ENCODE measurements at places on chromosomes 7 and 10.

GRCh38 chr10:122847782-122848604 is 2.3 kb upstream of the CUZD1 start:
- DNase-seq = no peak

GRCh38 chr10:52568309-52568708 is 204.3 kb downstream of the MBL2 start:
- DNase-seq = no peak

GRCh38 chr7:155803418-155804376 is 8.6 kb downstream of the SHH start:
- no peak for DNase-seq

DNA sequence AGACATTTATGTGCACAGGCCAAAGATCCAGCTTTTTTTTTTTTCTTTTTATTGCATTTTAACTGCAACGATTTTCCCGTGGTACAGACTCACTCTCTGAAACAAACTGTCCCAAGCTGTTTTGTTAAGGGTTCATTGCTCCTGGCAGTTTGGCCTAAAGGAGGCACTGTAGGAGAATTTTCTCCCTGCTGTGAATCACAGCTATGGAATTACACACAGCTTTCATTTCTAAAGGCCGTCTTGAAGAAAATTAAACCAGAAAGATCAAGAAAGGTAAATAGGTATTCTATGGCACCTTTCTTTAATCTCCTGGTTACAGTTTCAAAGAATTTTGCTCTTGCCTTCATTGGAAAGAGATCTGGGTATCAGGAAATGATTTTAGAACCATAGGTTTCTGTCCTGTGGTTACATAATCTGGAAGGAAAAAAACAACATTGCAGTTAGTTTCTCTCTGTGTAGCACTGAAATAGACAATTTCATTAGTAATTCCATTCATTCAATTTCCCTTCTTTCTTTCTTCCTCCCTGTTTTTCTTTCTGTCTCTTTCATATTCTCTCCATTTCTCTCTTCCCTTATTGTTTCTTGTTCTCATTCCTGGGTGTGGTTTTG is 51.2 kb downstream of the PDK4 start:
- DNase-seq = no peak

- no peak for DNase-seq
These were observed 867.5 kb downstream of the NRG3 start for GRCh38 chr10:82742478-82742877.

DNA sequence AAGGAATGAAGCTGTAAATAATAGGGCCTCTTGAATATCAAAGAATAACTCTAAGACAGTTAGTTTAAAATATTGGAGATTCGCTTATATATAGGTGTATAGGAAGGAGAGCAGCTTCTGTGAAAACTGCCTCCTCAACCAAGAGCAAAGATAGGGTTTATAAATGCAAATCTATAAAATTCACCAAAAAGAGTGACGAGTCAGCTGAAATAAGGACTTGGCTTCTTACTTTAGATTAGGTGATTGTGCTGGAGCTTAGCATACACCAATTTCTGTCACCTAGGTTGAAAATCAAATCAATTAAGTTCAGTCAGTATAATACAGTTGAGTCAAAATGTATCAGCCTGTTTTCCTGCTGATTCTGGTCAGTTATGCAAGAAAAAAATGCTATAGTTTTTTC is 113.8 kb upstream of the SGCE start:
- DNase-seq = no peak

DNA sequence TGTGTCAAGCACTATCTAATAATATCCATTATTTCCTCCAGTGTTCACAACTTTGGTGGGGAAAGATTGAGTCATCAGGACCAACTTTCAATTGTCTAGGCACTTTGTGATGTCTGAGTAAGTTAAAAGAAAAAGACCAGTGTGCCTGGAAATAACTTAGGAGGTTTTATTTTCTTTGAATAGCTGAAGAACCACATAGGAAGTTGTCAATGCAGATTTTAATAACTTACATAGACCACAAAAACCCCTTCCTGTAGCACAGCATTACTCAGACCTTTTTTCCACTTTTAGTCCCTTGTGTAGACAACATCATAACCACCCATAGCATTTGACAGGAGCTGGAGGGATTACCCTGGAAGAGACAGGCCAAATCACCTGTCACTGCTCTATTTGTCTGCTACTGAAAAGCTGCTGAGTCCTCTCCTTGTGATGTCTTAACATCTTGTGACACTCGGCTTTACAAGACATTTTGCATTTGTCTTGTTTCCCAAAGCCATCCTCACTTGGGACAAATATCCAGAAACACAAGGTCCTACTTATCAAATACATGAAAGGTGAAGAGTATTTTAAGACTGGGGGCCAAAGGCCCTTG is 241.5 kb upstream of the PTER start:
- DNase-seq = no peak

DNA sequence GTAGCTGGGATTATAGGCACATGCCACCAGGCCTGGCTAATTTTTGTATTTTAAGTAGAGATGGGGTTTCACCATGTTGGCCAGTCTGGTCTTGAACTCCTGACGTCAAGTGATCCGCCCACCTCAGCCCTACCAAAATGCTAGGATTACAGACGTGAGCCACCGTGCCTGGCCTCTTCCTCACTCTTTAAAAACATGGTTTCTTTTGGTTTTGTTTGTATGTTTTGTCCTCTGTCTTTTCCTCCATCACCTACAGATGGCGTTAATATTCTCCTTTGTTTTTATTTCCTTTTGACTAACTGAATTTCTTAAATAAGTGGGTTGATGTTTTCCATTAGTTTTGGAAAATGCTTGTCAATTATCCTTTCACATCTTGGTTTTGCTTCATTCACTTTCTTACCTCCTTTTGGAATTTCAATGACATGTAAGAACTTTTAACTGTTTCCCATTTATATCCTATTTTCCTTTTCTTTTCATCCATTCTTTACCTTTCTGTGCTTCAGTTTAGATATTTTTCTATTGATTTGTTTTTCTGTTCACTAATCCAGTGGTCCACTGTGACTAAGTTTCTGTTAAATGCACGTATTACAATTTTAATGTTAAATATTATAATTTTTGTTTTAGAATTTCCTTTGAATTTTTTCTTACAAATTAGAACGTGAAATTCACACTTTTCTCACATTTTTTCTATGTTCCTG is 104.1 kb downstream of the ZNF467 start:
- no peak for DNase-seq

Measured in effector CD8-positive, alpha-beta T cell (primary cell).